H4 (cell line): ENCODE measurements at places on chromosomes 2 and 18. TPM values are rescaled to one million over a fixed set of nuclear protein-coding genes. Genes with fewer than 3 reads are reported as not detected.

- no peak for DNase-seq
Observed at GRCh38 chr2:74314107-74314506, 29.1 kb downstream of the SLC4A5 start.

DNA sequence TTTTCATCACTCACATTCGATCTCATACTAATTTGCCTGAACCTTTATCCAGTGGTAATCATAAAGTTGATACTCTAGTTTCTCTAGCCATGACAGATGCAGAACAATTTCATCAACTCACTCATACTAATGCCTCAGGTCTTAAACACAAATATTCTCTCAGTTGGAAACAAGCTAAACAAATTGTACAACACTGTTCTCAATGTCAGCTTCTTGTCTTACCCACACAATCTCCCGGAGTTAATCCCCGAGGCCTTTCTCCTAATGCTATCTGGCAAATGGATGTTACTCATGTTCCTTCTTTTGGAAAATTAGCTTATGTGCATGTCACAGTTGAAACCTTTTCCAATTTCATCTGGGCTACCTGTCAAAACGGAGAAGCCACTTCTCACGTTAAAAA, 11.5 kb upstream of the CNOT11 start:
- no peak for DNase-seq

- DNase-seq: no peak
Observed at GRCh38 chr2:238921259-238921658, 73.4 kb downstream of the TWIST2 start.

DNA sequence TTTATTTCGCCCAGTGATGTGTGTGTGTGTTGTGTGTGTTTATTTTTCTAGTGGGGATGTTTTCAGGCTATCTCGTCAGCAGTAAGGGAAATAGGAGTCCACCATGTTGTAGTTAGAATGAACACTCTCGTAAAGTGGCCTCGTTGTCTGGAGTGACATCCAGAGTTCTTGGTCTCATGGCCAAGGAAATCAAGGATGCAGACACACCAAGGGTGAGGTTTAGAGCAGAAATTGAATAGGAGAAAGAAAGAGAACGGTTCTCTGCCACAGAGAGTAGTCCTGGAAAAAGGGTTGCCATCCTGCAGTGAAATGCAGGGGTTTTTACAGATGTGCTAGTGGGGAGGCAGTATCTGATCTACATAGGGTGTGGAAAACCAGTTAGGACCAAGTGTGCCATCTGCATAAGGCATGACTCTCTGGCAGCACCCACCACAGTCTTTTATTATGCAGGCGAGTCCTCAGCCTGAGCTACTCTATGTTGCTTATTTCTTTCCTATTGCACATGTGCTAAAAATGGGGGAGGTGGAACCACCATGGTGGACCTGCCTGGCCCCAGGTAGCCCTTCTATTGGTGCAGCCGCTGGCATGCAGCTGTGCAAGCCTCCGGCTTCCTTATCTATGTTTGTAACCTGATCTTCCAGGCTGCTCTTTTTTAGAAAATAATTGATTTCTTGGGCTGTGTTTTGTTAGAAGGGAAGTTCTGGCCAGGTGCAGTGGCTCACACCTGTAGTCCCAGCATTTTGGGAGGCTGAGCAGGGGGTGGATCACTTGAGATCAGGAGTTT, 23.2 kb downstream of the RALB start:
- DNase-seq: no peak

DNA sequence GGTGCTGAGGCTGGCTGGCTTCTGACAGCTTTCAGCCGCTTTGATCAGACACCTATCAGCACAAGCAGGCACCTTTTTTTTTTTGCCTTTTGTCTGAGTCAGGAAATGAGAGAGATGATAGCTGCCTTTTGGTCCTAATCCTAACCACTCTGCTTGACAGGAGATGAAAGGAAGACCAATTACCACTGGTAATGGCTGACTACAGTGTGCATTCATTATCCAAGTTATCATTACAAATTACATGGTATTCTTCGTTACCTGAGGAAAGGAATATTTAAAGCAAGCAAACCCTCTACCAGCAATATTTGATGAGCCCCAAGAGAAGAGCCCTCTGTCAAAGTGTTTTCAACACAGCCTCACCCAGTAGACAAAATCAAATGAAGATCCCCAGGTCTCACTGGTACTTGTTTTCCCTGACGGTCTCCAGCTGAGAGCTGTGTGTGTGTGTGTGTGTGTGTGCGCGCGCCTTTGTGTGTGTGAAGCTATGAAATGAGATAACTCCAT, 925.7 kb downstream of the DCDC2C start:
- no peak for DNase-seq

- no peak for DNase-seq
Observed at GRCh38 chr18:74742573-74743243, 145.0 kb downstream of the ZNF407 start.

DNA sequence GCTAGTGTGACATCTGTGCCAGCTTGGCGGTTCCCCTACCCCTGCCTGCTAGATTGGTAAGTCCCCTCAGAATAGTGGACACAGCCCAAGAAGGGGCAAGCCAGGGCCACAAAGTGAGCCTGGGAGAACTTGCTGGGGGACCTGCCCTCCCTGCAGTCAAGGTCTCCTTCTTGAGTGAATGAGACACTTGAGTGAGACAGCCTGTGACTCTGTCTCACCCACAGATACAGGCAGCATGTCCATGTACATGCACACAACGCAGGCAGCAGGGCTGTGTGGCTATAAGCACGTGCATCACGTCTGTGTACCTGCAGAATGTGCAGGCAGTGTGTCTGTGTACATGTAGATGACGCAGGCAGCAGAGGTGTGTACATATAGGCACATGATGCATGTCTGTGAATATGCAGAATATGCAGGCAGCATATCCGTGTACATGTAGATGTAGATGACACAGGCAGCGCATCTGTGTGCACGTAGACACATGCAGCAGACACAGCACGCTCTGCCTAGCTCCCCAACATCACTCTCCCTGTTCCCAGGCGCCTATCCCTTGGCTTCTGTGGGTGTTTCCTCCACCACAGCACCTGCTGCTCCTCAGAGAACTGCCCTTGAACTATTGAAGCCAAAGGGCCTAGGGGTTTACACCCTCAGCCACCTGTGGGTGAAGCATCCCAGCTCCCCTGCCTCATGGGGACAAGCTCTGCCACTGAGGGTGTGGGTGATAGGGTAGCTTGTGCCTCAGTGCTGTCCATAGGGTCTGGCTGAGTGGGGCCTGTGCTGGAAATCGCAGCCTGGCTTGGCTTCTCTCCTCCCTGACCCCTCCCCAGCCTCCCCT, 147.2 kb upstream of the TWIST2 start:
- DNase-seq: no peak

DNA sequence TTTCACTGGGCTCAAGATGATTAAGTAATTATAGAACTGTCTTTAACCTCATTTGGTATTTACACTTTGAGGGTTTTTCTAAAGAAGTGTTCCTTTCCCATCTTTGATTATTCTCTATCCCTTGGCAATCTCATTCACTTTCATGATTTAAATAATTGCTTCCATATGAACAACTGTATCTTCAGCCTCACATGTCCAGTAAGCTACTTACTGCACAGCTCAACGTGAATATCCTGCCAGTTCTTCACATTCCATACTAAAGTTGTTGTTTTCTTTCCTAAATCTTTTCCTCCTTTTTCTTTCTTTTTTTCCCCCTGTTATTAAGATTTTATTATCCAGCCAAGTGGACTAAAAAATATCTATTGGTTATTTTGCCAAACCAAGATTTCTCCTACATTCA, 37.7 kb downstream of the ZC3H15 start:
- no peak for DNase-seq

DNA sequence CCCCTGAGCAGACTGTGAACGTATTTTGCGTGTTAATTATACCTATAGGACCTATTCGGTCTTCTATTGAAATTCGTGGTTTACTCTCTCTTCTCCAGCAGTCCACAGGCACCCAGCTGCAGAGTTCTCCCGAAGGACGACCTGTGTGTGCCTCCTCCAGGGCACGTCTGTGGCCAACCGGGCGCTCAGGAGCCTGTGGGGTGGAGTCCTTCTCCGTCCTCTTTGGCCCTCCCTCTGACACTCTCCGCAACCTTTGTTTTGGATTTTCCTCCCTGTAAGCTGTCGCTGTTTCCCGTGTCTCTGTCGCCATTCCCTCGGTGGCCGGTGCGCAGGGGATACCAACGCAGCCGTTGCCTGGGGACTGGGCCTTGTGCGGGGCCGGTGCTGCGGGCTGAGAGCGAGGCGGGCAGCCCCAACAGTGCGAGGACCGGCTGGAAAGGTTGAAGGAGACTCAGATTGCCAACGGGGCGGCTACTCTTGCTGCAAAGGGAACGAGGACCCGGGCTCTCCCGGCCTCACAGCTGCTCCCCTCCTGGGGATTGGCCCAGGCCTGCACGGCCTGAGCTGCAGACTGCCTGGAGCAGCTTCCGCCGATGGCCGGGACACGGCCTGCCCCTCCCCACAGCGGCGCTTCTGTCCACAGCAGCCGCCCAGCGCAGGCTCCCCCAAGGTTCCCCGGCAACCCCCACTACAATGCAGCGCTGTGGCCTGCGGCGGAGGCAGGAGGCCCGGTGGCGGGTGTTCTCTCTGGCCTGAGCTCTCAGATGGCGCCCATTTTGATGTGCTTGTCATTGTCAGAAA, 221.0 kb downstream of the MTX2 start:
- DNase-seq: no peak

DNA sequence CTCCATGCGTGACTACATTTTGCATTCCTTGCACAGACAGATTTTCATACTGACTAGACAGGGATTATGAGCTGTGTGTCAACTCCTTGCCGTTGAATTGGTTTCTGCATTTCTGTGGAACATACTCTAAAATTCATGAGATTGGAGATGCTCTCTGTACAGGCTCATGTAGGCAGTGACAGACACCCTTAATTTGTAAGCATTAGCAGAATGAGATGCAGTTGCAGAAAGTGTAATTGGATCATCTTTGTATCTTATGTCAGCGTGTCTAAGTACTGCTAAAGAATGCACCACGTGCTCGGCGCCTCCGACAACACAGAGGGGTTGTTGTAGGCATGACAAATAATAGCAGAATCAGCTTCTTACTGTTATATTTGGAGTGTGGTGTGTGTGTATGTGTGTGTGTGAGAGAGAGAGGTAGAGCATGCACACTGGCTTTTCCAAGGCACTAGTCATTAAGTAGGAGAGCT, 212.4 kb downstream of the CMPK2 start:
- no peak for DNase-seq

DNA sequence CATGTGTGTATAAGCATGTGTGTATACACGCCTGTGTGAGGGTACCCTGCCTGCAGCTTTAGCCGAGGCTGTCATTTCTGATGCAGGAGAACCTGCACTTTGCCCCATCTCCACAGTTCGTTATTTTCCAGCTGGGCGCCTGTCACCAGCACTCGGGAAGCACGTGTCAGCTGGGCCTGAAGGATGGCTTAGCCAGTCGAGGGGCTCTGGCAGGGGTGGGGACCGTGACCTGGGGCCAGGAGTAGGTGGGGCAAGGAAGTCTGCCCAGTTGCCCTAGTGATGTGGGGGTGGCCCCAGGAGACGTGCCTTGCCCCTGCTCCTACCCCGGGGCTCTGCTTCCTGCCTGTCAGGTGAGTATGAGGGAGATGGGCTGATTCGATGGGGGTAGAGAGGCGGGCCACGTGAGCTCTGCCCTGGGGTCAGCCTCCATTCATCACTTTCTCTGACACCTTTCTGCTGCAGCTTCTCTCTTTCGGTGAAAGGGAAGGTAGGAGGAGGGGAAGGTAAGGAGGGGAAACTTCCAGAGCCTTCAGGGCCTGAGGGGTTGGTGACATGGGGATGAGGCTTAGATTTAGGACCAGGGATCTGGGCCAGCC, 130.6 kb upstream of the SKOR2 start:
- DNase-seq: no peak

GRCh38 chr2:40047406-40047805, 268.3 kb upstream of the THUMPD2 start:
- DNase-seq: no peak

DNA sequence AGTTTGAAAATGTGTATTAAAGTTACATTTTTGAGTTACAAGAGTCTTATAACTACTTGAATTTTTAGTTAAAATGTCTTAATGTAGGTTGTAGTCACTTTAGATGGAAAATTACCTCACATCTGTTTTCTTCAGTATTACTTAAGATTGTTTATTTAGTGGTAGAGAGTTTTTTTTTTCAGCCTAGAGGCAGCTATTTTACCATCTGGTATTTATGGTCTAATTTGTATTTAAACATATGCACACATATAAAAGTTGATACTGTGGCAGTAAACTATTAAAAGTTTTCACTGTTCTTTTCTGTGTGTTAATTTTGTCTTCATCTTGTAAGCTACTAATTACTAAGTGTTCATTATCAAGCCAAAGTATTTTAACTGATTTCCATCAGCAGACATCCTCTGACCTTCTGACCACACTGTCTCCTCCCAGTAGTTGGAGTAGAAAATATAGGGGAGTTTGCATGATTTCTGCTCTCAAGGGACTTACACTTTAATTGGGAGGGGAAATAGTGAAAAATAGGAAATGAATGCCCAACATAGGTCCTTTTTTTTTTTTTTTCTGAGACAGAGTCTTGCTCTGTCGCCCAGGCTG, 4.3 kb downstream of the PMAIP1 start:
- DNase-seq: no peak

DNA sequence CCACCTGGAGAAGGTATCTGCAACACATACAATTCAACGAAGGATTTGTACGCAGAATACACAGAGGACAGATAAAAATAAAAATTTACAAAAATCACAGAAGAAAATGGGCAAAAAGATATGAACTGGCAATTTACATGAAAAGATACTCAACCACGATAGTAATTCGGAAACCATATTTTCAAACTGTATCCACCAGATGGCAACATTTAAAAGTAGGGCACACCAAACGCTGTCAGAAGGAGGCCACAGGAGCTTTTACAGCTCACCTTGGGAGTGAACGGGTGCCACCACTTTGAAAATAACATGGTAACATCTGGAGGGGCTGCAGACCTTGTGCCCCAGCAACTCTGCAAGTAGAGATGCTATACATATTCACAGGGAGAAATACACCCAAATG, 9.8 kb downstream of the KIF1A start:
- no peak for DNase-seq

DNA sequence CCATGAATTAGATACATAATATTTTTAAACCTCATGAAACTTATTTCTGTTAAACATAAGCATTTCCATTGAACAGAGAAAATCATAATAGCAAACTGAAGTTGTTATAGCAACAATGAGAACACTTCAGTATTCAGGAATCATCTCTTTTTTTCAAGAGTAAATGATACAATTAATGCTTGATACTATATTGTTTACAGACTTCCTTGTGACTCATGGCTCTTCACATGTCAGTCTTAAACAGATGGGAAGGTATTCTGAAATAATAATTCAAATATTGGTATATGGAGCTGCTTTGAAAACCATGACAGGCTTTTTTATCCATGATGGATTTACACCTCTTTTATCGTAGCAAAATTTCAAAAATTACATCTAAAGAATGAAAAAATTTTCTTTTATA, 226.5 kb upstream of the RBMS1 start:
- DNase-seq: no peak

- DNase-seq: no peak
Observed at GRCh38 chr2:35220461-35220860, 1135.1 kb upstream of the CRIM1 start.

CFAP65 gene
- 0.10 TPM in 1 of 2 replicates, not detected in the other for total RNA-seq

IL37 gene
- total RNA-seq: not detected in 2 replicates

AOX1 gene
- 0.06 and 3.3 TPM in 2 replicates for total RNA-seq

TEX51 gene
- total RNA-seq: not detected in 2 replicates
